ENCODE measurements at places on chromosomes 13 and 19. TPM values are rescaled to one million over a fixed set of nuclear protein-coding genes. Genes with fewer than 3 reads are reported as not detected.

The ZNF331 gene
- polyA plus RNA-seq: 109 TPM

The LILRB3 gene
- 1.0 TPM for polyA plus RNA-seq

The MRPL54 gene
- polyA plus RNA-seq: 75.1 TPM

The DIAPH3 gene
- polyA plus RNA-seq: 0.03 TPM

The JSRP1 gene
- polyA plus RNA-seq: 2.1 TPM

The SRRM5 gene
- polyA plus RNA-seq: 1.9 TPM

The ZNF155 gene
- 8.1 TPM for polyA plus RNA-seq

The KCNN1 gene
- not detected for polyA plus RNA-seq

The ZNF625 gene
- polyA plus RNA-seq: 0.69 TPM

The ZNF541 gene
- not detected for polyA plus RNA-seq

The DNAJC15 gene
- 11.8 TPM for polyA plus RNA-seq

The KLK6 gene
- polyA plus RNA-seq: not detected

The PCDH17 gene
- polyA plus RNA-seq: not detected

The SHANK1 gene
- not detected for polyA plus RNA-seq

The ZNF112 gene
- 0.51 TPM for polyA plus RNA-seq

The COL5A3 gene
- polyA plus RNA-seq: 0.01 TPM

All from B cell (primary cell).